ENCODE measurements at places on chromosomes 1 and 21.

DNA sequence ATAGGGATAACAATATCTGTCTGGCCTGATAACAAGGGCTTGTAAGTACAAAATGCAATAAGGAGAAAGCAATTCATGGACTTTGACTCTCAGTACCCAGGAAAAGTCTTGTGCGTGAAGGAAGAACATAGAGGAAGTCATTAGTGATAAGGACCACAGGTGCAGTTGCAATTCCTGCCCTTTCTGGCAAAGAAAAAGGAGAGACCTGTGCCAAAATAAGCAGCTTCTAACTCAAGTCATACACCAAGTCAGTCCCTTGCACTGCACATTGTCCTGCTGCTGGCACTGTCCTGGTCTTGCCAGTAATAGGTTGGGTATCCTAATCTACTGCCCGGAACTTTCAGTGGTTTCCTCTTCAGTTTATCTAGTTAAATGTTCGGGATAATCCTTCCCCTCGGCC lies 14.8 kb upstream of the SOD1 start:
- DNase-seq, result no peak

DNA sequence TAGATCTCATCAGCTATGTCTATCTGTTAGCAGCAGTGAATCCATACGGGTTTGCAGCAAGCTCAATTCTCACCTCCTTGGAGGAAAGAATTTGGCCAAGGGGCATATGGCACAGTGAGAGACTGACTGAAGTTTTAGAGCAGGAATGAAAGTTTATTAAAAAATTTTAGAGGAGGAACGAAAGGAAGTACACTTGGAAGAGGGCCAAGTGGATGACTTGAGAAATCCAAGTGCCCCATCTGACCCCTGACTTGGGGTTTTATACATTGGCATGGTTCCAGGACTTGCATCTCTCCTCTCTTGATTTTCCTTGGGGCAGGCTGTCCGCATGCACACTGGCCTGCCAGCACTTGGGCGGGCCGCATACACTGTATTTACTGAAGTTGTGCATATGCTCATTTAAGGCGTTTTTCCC lies 9.2 kb upstream of the OSBPL9 start:
- DNase-seq, result peak; percentile 12

DNA sequence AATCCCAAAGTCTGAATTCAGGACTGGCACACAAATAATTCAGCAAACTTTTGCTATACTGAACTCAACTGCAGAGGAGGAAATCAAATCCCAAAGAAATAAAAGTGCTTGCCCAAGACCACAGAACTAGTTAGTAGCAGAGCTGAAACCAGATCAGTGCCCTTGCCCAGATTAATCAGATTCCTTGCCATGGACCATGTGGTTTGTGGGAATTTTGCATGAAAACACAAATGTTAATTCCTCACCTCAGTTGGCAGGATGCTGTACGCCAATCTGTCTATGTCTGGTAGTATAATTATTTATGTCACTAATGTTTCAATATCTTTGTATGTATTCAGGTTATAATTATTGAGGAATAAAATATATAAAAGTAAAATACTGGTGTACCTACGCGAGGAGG lies 173.8 kb downstream of the DAB1 start:
- DNase-seq, result no peak

GRCh38 chr1:59903141-59903754 lies 23.3 kb downstream of the CYP2J2 start:
- DNase-seq, result no peak

- no peak for DNase-seq
These were observed 294.7 kb downstream of the SIPA1L2 start for GRCh38 chr1:232335261-232335660.

DNA sequence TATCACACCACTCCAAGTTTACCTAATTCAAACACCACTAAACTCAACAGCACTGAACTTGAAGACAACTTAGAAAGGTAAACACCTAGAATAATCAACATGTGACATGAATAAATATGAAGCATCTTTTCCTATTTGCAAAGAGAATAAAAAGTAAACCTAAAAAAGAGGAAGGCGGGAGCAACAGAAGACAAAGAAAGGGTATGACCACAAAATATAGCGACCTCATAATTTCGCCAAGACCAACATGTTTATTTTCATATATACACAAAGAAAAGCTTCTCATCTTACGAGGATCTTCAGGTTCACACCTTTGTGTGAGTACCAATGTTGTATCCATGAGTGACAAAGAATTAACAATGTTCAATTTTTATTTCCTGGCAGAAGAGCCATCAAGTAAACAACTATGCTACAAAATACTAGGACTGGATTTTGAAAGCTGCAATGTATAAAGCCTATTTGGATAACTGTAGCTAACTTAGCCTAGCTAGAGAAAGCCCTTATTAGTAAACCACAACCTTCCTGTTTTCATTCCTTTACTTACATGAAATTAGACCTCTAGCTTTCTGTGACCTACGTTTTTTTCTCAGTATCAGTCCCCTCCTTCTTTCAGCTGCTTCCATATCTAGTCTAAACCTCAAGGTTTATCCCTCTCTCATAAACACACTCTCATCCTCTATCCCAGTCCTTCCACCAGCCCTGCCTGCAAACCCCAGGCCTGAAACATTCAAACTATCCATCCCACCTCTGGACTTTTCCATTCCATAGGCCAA lies 21.3 kb upstream of the PHTF1 start:
- DNase-seq, result no peak

- no peak for DNase-seq
These were observed at the start of gene SMCP for GRCh38 chr1:152878042-152878441. TSS of gene SMCP (plus strand) at chr1:152878322. CDS start at chr1:152884423, 6,101 bp downstream.

DNA sequence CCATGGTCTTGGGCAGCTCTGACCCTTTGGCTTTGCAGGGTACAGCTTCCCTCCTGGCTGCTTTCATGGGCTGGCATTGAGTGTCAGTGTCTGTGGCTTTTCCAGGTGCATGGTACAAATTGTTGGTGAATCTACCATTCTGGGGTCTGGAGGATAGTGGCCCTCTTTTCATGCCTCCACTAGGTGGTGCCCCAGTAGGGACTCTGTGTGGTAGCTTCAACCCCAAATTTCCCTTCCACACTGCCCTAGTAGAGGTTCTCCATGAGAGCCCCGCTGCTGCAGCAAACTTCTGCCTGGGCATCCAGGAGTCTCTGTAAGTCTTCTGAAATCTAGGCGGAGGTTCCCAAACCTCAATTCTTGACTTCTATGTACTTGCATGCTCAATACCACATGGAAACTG lies 494.5 kb upstream of the LRRC7 start:
- no peak for DNase-seq

- no peak for DNase-seq
These were observed 27.9 kb upstream of the RLF start for GRCh38 chr1:40133312-40133665.

- DNase-seq, result no peak
These were observed 121.7 kb upstream of the PRDX6 start for GRCh38 chr1:173355281-173356031.

- DNase-seq, result peak; percentile 77
These were observed 78.6 kb downstream of the KCNN3 start for GRCh38 chr1:154791292-154792166.

- no peak for DNase-seq
These were observed 125.5 kb downstream of the CLEC20A start for GRCh38 chr1:178371235-178371634.

DNA sequence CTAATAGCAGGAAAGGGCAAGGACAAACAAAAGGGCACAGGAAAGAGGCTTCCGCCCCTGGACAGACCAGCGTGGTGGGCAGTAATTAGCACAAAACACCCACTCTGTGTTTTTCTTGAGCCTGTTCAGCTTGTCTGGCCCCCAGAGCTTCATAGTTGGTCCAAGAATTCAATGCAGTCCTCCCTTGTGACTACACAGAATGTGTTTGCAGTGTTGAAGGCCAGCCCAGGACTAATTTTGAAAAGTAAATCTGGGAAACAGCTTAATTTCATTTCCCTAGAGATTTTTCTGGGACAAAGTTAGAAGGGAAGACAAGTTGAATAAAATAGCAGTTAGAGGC lies 49.2 kb upstream of the LMO4 start:
- no peak for DNase-seq

DNA sequence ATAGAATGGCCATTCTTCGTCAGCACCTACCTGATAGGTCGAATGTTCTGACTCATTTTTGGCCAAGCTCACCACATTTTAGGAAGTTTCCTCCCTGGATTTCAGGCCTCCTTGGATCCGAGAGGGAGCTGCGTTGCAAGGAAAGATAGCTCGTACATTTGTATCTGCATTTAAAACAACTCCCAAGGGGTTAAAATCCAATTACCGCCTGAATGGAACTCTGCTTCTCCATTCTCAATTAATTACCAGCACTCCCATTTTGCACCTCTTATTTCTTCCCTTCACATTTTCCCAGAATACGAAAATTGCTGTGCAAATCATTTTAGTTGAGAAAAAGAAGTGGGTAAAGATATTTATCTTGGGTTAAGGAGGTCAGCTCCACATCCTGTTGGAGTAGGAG lies 610.7 kb downstream of the NPHP4 start:
- no peak for DNase-seq

GRCh38 chr21:16420031-16420724 lies 690.4 kb downstream of the USP25 start:
- DNase-seq, result peak; percentile 74

DNA sequence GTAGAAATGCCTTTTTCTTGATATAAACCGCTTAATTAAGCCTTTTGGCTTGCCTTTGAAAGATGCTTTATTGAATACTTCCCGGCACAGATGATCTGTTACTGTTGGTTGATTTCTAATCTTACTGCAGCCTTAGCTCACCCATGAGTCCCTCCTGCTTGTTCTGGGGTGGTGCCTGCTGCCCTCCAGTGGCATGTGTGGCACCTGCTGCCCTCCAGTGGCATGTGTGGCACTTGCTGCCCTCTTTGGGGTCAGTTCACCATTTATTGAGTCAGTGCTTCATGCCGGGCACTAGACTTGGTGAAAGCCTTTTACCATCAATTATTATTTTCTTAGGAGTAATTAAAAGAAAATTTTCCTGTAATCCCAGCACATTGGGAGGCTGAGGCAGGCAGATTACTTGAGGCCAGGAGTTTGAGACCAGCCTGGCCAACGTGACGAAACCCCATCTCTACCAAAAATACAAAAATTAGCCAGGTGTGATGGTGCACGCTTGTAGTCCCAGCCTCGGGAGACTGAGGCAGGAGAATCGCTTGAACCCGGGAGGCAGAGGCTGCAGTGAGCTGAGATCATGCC lies 54.3 kb downstream of the ADARB1 start:
- DNase-seq, result peak; percentile 48

- DNase-seq, result no peak
These were observed 255.8 kb downstream of the RHOU start for GRCh38 chr1:228990906-228991569.

GRCh38 chr1:19329611-19330010 lies 17.5 kb downstream of the SLC66A1 start:
- no peak for DNase-seq

GRCh38 chr1:213125643-213126042 lies 74.6 kb downstream of the RPS6KC1 start:
- DNase-seq, result no peak

DNA sequence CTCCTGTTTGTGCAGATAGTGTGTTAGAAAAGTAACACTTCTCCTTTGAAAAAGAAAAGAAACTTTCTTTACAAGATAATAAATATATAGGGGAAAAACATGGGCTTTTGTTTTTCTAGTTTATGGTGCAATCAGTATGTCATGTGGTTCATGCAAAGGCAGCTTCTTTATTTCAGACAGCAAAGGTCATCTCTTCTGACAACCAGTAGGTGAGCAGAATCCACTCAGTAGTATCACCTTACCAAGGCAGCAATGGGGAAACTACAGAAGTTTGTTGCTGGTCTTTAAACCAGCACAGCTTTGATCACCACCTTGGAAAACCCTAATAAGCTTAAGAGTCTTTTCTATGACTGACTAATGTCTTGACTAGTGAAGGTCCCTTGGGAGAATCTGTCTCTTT lies 13.0 kb upstream of the SAMSN1 start:
- DNase-seq, result no peak

DNA sequence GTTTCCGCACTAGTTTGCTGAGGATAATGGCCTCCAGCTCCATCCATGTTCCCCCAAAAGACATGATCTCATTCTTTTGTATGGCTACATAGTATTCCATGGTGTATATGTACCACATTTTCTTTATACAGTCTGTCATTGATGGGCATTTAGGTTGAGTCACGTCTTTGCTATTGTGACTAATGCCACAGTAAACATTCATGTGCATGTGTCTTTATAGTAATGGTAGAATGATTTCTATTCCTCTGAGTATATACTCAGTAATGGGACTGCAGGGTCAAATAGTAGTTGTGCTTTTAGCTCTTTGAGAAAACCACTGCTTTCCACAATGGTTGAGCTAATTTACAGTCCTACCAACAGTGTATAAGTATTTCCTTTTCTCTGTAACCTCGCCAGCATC lies 78.3 kb upstream of the BCL9 start:
- DNase-seq, result no peak

DNA sequence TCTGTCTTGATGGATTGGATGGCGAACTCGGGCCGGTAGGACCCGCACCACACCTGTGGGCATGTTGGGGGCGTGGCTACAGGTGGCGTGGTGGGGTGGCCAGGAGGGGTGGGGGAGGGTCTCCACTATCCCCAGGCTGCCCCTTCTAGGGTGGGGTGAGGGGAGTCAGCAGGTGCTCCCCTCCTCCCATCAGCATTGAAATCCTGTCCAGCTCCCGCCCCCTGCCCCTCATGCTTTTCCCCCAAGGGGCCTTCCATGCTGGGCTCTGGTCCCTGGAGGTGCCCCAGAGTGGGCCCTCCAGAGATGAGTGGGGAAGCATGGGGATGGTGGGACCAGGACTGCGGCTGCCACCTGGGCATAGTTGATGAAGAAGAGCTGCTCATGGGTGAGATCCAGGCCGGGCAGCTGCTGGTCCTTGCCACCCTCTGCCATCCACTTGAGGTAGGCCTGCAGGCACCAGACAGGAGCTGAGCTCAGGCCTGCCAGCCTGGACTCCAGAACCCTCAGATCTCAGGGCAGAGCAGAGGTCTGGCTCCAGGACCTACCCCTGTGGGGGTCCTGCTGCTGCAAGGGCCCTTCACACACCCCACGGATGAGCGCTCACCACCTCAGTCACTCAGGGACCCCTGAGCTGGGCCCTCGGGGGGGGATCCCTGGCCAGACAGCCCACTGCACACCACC lies 5.1 kb downstream of the PRXL2B start:
- no peak for DNase-seq

- DNase-seq, result peak; percentile 56
These were observed 1.8 kb downstream of the HHIPL2 start for GRCh38 chr1:222546091-222546490.

DNA sequence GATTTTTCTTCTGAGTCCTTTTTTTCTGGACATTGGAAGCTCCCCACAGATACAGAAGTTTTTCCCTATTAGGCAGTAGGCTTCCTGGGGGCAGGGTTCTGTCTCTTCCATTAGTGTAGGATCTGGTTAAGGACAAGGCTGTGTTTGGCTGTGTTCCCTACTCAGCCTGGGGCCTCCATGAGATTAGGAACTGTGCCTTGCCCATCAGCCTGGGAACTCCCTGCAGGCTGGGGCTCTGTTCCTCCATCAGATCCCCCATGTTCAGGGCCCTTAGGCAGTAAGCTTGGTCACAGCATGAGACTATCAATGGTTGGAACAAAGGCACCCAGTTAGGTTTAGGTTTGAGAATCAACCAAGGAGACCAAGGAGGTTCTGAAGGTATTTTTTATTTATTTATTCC lies 22.7 kb downstream of the NAV1 start:
- no peak for DNase-seq

- no peak for DNase-seq
These were observed 135.8 kb downstream of the VAV3 start for GRCh38 chr1:107829036-107829770.

All from DMS79 treated with DMSO at 0.1 percent for 48 hours (cell line).